ENCODE measurements at places on chromosomes 2 and 18.

DNA sequence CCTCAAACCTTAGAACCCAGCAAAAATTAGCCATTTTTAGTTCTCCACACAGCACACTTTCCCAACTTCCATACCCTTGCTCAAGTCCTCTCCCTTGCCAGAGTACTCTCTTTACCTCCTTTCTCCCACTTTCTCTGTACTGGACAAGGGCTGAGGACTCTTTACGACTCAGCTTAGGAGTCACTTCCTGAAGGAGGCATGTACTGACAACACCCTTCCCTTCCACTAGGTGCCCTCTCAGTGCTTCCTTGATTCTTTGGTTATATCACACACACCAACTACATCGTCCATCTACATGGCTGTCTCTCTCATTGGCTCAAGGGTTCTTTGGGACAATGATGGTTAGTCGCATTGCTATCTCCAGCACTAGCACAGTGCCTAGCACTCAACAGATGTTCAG is 5.2 kb upstream of the C18orf63 start:
- peak; percentile 76 for DNase-seq

DNA sequence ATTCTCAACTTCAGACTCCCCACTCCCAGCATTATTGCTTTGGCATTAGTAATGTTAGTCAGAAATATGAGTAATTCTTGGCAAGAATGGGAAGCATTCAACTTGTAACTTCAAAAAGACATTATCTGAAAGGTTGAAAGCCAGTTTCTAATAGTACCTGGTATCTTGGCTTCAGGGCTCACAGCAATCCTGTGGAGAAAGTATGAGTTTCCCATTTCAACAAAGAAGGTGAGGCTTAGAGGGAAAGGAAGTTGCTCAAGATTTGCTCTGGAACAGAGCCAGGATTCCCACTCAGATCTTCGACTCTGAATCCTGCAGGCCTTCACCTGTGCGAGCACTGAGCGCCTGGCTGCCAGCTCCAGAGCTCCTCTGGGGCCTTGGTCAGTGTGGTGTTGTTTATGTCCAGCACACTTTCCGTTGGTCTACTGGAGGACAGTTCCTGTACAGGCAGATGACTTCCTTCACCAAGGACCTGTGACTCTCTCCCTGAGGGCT is 136.1 kb downstream of the MCFD2 start:
- DNase-seq, result peak; percentile 66

DNA sequence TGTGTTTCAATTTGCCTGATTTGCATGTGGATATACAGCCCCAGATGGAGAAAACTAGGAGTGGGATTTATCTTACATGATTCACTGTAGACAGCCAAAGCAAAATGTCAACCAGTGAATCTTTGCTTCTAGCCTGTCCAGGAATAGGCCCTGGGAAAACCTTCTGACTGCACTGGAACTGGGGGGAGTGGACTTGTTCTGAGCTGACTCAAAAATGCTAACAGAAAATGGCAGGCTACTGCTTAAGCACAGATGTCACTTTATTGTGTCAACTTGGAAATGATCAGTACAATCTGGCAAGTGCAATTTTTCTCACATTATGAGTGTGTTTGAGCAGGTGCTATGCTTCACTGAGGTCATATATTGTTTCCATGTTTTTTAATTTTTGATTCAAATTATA is 593.7 kb downstream of the NRXN1 start:
- DNase-seq, result no peak

GRCh38 chr18:73980289-73980979 is 167.2 kb downstream of the FBXO15 start:
- DNase-seq, result peak; percentile 40

- peak; percentile 77 for DNase-seq
Observed at GRCh38 chr2:204019572-204020501, 83.3 kb downstream of the ICOS start.

GRCh38 chr18:40874233-40874632 is 1080.8 kb upstream of the PIK3C3 start:
- peak; percentile 15 for DNase-seq

DNA sequence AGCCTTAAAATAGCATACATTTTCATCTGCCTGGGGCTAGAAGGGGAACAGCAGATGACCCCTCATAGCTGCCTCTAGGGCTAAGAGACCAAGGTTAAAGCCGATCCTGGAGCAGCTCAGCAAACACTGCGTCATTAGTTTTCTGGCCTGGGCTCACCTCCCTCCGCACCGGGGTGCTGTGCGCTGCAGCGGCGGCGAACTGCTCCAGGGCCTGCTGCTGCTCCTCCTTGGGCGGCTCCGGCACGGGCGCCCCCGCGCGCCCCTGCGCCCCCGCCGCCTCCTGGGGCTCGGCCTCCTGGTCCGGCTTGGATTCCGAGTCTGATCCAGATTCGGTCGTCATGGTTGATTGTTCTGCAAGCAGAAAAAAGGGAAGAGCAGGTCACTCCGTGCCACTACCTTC is 55.0 kb downstream of the EPB41L3 start:
- no peak for DNase-seq

DNA sequence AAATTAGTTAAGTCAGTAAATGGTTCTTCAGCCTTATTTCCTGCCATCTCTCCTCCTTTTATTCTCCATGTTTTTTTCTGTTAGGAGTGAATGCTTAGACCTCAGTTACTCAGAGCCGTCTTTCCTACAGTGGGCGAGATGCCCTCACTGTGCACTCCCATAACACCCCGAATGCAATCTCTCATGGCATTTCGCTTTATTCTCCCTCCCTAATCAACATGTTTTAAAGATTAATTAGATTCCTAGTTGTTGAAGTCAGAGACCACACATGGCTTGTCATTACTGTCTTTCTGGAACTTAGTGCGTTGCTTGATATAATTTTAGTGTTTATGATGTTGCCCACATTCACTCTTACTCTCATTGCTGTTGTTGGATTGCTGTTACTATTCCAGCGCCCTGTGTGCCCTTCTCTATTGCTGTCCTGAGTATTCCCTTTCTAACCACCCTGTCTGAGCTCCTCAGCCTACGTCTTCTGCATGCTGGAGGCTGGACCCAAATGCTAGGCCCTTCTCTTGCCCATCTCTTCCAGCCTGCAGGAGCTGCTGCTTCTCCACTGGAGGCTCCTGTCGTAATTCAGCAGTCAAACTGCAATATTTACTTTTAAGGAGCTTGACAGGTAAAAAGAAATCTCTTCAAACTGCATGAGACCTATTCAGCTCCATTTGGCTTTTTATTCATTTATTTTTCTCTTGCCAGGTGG is 99.3 kb downstream of the MAP2 start:
- no peak for DNase-seq

GRCh38 chr2:183390109-183390508 is 265.9 kb downstream of the NUP35 start:
- no peak for DNase-seq

- no peak for DNase-seq
Observed at GRCh38 chr18:79385708-79386341, 9.9 kb upstream of the NFATC1 start.

GRCh38 chr18:49588971-49589370 is 27.1 kb downstream of the LIPG start:
- DNase-seq, result no peak

DNA sequence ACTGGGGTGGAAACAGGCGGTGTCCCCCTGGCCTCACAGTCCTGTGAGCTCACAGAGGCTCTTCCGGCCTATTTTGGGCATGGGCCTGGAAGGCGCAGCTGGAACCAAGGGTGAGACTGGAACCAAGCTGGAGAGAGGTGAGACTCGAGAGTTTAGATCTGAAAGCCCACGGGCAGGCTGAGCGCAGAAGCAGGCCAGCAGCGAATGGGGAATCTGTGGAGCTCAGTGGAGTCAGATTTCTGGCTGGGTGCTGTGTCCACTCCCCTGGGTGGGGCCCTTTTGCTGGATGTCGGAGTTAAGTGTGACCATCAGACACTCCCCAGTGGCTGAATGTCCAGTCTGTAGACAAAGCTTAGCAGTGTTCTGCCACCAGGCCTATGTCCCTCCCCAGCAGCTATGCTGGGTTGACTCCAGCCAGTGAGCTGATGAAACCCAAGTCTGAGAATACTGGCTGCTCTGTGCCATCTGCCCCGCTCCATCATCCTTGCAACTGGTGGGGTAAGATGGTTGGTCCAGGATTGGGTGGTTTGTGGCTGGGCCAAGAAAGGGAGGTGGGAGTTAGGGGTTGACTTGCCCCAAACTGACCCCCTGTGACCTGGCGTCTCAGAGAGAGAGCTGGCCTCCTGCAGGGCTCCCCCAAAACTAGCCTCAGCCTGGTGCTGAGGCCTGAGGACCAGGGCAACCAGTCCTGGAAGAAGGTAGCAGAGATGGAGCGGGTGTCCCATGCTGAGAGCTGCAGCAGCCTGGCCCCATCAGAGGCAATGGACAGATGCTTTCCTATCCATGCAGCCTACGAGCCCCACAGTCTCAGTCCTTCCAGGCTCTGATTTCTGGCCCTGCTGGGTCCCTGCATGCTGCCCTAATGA is 34.4 kb downstream of the CYP26B1 start:
- DNase-seq, result no peak

DNA sequence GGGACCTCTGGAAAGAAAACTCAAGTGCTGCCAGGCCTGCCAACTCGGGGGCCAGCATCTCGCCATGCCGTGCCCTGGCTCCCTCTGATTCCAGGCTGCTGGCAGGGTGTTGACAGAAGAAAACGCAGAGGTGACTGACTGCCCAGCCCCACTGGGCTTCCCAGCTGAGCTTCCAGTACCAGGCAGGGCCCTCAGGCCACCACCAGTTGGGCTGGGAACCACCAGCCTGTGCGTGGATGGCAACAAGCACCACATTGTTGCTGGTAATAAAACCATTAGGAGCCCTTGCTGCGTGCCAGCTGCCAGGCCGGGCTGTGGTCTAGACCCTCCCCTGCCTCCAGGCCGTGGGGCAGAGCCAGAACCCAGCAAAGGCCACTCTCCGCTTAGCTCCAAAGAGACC is 9.2 kb downstream of the DNMT3A start:
- DNase-seq, result no peak

GRCh38 chr18:24672165-24672941 is 211.9 kb downstream of the HRH4 start:
- no peak for DNase-seq

GRCh38 chr2:173160618-173161017 is 85.0 kb downstream of the MAP3K20 start:
- DNase-seq, result no peak

GRCh38 chr18:68480196-68480595 is 234.7 kb downstream of the TMX3 start:
- no peak for DNase-seq

GRCh38 chr18:13445241-13445897 is 226.8 kb downstream of the LDLRAD4 start:
- no peak for DNase-seq

GRCh38 chr2:24793761-24794435 is 673 bp downstream of the CENPO start:
- DNase-seq, result peak; percentile 60

- DNase-seq, result peak; percentile 28
Observed at GRCh38 chr18:55252053-55252675, 292.9 kb upstream of the CCDC68 start.

- DNase-seq, result peak; percentile 39
Observed at GRCh38 chr2:17756668-17757067, 2.7 kb downstream of the GEN1 start.

DNA sequence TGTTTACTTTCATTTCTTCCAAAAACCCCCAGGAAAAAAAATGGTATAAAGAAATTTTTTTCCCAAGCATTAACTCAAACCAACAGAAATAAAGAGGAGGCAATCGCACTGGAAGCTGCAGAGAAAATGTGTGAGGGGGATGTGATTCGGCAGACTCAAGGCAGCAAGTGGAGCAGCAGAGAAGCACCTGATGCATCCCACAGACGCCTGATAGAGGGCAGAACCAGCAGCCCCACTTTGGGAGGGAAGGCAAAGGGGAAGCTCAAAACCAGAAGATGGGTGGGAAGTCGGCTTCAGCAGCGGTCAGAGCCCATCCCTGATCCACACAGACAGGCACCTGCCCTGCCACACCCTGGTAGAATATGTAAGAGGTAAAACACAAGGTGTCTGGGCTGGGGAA is 12.6 kb downstream of the FTCDNL1 start:
- no peak for DNase-seq

GRCh38 chr2:14634489-14635390 is 2.2 kb downstream of the LRATD1 start:
- peak; percentile 82 for DNase-seq

DNA sequence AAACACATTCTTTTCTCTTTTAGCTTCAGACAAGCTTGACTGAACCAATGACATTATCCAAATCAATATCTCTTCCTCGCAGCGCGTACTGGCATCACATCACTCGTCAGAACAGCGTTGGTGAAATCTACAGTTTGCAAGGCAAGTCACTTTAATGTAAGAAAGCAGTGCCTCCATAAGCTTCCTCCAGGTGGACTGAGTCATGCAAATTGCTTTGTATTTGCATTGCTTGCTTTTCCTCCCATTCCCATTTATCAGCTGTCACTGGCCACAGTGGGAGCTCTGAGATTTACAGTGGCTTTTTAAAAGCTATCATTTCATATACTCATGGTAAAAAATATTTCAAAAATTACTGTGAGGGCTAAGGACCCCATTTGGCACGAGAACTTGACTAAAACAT is 189.9 kb downstream of the CD226 start:
- DNase-seq, result peak; percentile 25

DNA sequence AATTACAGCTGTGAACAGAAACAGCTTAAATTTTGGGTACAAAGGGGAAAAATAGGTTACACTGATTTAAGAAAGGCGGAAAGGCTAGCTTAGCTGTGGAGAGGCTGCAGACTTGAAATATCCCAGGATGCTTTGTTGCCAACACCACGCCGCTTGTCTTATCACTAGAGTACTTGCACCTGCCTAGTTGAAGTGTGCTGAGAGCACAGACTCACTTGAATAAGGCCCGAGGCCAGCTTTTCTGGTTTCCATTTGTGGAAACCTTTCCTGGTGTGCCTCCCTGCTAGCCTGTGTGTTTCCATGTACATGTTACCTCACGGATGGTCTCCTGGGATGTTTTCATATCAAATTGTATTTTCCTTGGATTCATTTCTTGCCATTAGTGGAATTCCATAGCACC is 3.2 kb downstream of the CABLES1 start:
- no peak for DNase-seq

GRCh38 chr2:101770726-101771125 is 73.2 kb downstream of the MAP4K4 start:
- DNase-seq, result peak; percentile 73

DNA sequence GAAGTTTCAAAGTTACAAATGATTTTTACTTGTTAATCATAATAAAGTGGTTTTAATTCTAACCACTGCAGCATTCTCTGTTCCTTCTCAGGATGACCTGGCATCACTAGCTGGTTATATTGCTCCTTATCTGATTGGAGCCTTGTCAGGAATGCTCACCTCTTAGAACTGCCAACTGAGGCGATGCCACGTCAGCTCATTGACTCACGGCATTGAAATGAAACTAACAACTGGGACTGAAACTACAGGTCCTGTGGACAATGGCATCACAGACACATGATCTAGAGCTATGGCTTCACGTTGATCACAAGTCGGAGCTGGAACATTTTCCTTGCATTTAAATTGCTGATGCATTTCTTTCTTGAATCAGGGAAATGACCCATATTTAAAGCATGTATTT is 54.9 kb upstream of the MAP2 start:
- peak; percentile 99 for DNase-seq
